Glomerular endothelial cell (primary cell): ENCODE measurements at places on chromosomes 11 and 22.

- no peak for DNase-seq
Measured at GRCh38 chr11:19677381-19678080, 35.1 kb upstream of the NAV2 start.

DNA sequence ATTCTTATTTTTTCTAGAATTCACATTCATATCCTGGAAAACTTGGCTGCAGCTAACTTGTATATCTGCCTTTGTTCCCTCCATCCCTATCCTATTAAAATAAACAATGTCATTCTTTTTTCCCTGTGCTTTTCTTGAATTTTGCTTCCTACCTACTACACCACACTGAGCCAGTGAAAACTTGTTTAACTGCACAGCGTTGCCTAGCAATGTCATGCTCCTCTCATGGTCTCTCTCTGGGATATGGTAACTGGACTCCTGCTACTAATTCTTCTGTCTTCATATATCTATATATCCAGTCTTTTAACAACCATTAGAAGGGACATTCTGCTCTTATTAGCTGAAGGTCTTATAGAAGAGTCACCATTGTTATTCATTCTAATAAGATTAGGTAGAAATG lies 434.4 kb downstream of the METTL15 start:
- no peak for DNase-seq

DNA sequence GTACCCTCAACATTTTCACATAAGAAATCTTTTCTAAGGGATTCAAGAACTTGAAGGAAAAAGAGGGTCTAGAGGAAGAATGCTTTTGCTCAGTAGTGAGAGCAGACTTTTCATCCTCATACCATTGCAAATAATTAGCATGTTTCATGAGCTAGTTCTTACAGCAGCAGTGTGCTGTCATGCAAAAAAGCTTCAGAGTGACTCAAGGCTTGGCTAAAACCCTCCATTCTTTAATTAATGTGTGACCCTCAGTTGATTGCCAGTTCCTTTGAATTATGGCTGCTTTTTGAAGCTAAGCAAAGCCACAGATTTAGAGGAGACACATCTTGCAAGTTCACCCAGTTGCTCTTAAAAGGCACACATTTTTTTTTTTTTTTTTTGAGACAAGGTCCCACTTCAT lies 36.6 kb upstream of the PCF11 start:
- DNase-seq: no peak

- no peak for DNase-seq
Measured at GRCh38 chr11:131667566-131667965, 297.2 kb downstream of the NTM start.

- no peak for DNase-seq
Measured at GRCh38 chr11:68999093-68999747, 13.8 kb downstream of the MRGPRF start.

DNA sequence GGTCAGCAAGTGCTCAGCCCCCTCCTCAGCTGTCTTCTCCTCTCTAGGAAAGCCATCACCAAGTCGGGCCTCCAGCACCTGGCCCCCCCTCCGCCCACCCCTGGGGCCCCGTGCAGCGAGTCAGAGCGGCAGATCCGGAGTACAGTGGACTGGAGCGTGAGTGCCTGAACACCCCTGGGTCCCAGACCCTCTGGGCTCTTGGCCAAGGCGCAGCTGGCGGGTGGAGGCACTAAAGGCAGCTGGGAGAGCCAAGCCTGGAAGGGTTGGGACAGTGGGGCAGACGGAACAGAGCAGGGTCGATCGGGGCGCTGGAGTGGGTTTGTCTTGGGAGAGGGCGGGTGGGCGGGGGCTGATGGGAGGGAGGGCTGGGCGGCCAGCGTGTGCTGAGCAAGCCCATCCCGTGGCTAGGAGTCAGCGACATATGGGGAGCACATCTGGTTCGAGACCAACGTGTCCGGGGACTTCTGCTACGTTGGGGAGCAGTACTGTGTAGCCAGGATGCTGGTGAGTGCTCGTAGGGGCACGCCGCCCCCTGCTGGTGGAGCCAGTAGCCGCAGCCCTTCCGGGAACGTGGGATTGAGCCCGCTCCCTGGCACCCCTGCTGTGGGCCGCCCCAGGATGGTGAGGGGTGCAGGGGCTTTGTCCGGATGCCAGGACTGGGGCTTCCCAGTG lies 14.1 kb upstream of the MDK start:
- DNase-seq: no peak

- no peak for DNase-seq
Measured at GRCh38 chr11:80350541-80350940, 909.7 kb upstream of the TENM4 start.

DNA sequence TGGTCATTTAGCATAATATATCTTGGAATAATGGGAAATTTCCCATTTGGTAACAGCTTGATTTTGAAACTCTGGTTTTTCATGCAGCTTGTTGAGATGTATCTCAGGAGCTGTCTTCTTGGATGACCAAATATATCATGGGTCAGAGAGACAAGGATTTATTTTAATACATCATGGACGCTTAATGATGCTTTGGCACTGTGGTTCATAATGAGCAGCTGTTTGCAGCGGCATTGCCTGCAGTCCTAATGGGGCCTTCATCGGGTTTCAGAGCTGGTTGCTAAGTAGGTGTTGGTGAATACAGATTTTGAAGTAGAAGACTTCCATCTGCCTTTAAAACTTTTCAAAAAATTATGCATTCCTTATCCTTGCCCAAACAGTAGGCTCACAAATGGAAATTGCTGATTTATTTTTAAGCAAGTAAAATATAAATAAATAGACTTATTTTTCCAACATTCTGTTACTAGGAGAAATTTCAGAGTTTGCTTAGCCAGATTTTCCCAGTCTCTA lies 389.5 kb upstream of the FAT3 start:
- DNase-seq: no peak

DNA sequence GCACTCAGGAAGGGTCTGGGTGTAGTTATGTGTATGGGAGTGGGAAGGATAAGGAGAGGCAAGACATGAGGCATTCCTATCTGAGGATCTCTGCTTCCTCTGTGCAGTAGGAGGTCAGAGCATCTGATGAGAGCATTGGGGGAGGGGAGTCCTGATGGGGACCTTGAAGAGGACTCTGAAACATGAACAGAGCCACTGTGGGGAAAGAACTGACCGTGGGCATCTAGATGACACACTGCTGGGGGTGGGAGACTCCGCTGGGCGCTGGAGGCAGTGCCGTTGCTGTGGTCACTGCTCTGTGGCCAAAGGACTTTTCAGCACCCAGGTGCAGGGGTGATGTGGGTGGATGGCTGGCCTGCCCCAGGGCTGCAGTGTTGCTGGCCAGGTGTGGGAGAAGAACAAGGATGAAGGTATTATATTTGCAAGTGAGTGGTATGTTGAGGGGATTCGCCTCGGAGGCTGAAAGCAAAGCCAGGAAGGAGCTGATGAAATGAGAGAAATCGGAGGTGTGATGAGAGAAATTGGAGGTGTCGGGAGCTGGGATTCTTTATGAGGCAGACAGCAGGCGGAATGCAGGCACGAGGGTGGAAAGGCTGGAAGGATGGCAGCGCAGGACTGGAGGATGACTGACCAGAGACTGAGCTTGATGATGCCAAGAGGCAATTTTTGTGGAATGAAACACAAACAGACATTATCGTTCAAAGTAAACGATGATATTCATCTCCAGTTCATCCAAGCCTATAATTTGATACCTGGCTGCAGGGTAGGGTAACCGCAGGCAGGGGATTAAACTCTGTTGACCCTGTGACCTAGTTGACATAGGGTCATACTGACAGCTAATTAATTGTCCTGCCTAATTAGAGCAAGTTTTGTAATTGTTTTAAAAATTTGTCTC lies 19.4 kb upstream of the TMPRSS4 start:
- DNase-seq: no peak

DNA sequence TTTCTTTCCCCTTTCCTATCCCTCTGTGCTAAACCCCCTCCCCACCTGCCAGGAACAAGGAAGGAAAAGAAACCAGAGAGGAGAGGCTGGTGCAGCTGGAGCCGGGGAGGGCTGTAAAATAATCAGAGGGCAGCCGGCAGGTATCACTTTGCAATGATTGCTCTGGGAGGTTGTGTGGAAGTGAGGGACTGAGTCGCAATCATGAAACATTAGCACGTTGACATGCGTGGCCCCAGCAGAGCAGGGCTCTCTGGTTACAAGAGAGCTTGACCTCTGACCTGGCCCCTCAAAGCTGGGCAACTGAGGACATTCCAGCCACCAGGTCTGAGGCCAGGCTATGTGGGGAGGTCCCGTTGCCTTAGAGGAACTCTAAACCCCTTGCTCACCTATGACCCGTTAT lies 170.8 kb upstream of the BDNF start:
- no peak for DNase-seq

- DNase-seq: no peak
Measured at GRCh38 chr22:32692371-32692770, 109.1 kb upstream of the TIMP3 start.

- DNase-seq: no peak
Measured at GRCh38 chr11:31089117-31089516, 280.4 kb downstream of the DCDC1 start.

GRCh38 chr22:31321421-31321820 lies 24.7 kb downstream of the PATZ1 start:
- no peak for DNase-seq

- DNase-seq: no peak
Measured at GRCh38 chr22:38964989-38965388, 7.6 kb downstream of the APOBEC3A start.

- no peak for DNase-seq
Measured at GRCh38 chr22:36796552-36797175, 20.2 kb downstream of the PVALB start.

DNA sequence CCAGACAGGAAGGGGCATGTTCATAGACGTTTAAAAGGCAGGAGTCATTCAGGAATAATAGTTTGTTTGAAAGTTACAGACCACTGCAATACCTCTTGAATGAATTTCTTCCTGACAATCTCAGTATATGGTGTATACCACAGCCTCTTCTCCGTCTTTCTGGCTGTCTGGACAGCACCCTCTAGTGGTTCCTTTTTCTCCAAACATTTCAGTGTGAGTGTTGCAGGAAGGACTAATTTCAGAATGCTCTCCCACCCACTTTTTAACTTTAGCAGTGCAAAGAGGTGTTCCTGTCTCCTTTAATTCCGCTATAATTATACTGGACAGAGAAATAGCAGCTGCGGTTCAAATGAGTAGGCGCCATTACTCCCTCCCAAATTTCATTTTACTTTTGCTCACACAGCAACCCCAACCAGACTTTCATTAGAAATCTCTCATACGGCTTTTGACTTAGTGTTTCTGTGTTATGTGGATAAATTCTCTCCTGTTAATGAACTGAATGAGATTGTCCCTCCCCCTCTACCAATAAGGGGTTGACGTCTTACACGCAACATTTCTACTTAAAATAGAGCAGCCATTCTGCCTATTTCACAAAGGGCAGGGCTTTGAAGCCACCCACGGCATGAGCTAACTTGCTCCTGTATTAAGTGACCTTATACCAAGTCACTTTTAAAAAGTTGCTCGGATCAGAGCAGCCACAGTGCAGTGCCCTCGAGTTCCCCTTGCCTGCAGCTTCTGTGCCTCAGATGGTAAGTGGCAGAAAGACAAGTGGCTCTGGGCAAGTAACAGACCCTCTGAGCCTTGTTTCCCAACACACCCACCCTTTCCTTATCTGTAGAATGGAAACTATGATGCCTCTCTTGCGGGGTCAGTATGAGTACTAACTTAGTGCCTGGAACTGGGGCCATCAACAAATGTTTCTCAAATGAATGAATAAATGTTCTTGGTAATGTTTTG lies 368.6 kb downstream of the OPCML start:
- no peak for DNase-seq

GRCh38 chr22:45450921-45451651 lies 37.6 kb downstream of the RIBC2 start:
- DNase-seq: no peak

DNA sequence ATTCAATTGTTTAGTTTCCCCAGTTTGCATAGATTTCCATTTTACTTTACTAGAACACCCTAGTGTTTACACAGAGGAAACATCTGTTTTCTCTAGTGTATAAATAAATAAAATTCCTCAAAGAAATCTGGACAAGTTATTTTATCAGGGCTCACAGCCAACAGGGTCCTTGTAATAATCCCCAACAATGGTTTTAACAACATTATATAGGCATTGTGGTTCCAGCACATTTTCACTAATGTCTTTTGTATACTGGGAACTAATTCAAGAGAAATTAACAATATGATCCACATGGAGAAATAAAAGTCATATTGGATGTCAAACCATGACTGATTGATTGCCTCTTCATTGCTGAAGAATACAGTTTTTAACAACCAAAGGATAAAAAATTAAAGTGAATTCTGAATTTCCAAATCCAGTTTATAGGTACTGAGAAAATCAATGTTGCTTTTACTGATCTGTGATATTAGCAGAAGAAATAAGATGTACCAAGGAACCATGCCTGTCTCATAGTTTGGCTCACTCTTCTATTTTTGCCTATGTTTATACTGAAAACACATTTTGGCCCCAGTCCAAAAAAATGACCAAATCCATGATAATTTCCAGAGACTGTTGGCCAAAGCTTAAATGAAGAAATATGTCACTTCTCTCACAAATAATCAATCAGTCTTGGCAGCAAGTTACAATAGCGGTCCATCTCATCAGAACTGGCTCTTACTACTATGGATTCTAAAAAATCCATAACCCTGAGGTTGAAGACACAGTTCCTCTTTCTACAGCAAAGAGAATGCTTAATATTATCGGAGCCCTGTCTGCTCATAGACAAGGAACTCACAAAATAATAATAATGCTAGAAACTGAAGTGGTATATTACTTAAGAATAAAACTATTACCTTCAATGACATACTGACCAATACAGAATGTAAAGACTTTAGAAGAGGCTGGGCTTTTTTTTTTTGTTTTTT lies 1.4 kb upstream of the MS4A13 start:
- no peak for DNase-seq

- no peak for DNase-seq
Measured at GRCh38 chr11:60511393-60511792, 3.8 kb upstream of the MS4A13 start.
